Epithelial cell of proximal tubule (primary cell): ENCODE measurements at places on chromosomes 1 and 21. TPM values are rescaled to one million over a fixed set of nuclear protein-coding genes. Genes with fewer than 3 reads are reported as not detected.

Gene CD101
- total RNA-seq, result 0.14 and 0.29 TPM in 2 replicates

GRCh38 chr21:30515681-30516080, 13.7 kb upstream of the KRTAP19-5 start:
- no peak for DNase-seq

Gene SMIM1
- 3.6 TPM in 1 of 2 replicates, not detected in the other for total RNA-seq

GRCh38 chr1:26959722-26960624, at the start of gene KDF1:
TSS of gene KDF1 (minus strand) at chr1:26960468. CDS start at chr1:26952380, 8,088 bp downstream.
- no peak for DNase-seq

Gene ADAMTS4
- under 0.01 TPM in 1 of 2 replicates, not detected in the other for total RNA-seq

Gene APOBEC4
- total RNA-seq, result not detected in 2 replicates

GRCh38 chr21:38561613-38562581, 63.6 kb upstream of the ERG start:
- no peak for DNase-seq

Gene GJC2
- total RNA-seq, result 0.14 and 0.69 TPM in 2 replicates

DNA sequence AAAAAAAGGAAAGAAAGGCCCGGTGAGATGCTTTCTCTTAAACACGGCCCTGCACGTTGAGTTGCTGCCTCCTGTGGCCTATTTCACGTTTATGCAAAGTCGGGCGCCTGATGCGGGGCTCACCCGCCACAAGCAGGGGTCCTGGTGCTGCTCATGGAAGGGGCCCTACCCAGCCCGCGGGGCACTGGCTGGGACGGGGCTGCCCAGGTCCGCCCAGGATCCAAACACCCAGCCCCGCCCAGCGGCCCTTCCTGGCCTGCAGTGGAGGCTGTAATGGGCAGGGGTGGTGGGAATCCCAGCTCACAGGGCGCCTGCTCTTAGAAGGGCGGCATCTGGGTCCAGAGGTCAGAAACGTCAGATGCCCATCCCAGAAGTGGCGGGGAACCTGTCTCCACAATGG, 1.6 kb downstream of the COL6A2 start:
- no peak for DNase-seq

GRCh38 chr21:31972622-31973021, 99.8 kb downstream of the HUNK start:
- no peak for DNase-seq

DNA sequence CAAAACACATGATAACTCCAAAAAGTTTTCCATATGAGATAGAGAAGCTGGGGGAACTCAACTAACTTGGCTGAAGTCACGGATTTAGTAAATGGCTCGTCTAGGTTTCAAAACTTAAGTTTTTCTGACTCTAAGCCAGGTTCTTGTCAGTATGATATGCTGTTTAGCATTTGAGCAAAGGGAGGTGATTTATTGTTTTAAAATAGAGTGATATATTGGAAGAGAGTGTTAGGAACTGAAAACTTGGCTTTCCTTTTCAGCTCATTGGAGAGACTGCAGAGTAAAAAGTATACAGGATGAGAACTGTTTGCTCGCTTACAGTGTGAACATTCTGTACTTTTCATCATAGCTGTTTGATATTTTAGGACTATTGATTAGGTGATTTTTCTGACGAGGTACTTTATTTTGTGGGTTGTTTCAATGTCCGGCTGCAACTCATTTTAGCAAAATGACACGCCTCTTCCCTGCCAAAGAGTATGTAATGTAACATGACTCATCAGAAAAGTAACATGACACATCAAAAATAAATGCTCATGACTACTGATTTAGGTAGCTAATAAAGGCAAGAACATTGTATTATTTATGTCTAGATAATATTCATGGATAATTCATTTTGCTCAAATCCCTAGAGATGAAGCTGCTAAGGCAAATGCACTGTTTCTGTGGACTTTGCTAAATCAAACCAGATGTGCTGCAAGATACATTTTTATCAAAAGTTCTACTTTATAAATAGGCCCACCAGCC, 355.1 kb downstream of the GPATCH2 start:
- DNase-seq, result peak; percentile 15

DNA sequence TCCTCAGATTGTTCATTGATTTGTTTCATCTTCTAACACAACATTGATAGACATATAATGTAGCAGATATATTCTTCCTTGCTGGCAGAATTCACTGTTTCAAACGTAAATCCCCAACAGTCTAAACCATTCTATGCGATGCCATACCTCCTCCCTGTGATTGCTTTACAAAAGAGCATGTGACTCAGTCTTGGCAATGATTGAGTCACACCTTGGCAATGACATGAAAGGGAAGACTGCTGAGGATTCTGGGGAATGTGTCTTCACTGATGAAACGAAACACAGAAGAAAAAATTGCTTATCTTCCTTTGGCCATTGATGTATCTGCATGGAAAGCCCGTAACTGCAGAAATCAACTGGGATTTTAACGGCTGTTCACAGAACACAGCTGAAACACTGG, 409.6 kb upstream of the ZRANB2 start:
- no peak for DNase-seq

Gene PRSS38
- total RNA-seq, result not detected in 2 replicates

- no peak for DNase-seq
Measured at GRCh38 chr1:30726773-30727684, 3.6 kb upstream of the MATN1 start.

Gene VWA5B1
- total RNA-seq, result not detected in 2 replicates

DNA sequence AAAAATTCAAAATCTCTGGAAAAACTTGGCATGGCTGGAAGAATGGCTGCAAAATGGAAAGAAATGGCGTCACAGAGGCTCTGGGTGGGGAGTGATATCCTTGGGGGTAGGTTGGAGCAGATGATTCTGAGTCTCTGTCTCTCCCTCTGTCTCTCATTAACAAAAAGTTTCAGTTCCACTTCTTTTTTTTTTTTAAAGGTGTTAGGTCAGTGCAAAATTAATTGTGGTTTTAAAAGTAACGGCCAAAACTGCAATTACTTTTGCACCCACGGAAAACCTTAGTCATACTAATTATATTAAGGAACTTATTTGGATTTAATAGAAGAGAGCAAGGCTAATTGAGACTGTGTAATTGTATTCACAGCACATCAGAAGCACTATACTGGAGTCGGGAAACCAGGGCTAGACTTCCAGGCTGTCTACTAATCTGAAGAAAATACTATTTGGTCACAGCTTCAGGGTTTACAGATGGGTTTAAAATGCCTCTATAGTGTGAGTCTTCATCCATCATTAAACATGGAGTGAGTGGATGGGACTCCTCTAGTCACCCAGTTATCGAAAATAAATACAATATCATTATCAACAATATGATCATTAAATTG, 289.1 kb upstream of the PLD5 start:
- DNase-seq, result no peak

Gene PPFIA4
- total RNA-seq, result 0.14 and 11.6 TPM in 2 replicates

DNA sequence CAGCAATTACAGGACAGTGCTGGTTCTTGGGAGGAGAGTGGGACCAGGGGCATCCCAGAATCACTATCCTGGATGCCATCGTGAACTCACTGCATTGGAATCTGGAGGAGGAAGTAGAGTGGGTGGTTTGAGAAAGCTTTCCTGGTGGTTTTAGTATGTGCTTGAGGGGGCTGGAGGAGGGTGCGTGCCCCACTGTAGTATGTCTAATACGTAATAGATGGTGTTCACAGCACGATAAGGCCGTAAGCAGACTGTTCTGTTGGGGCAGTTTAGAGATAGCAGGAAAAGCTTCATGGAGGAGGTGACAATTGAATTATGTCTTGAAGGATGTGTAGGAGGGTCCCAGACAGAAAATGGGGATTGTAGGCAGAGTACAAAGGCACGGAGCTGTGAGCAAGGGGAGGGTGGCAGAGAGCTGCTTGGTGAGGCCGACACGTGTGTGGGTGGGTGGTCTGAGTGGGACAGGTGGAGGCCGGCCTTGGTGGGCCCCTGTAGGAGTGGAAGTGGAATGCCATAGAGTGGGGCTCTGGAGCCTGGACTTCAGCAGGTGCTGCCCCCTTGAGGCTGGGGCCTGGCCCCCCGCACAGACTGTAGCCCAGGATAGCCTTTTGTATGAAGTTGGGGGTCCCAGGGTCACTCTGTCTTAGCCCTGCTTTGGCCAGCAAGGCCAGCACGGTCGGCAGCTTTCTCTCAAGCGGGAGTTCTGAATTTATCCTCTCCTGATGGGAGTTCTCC, 37.0 kb downstream of the IL6R start:
- DNase-seq, result no peak

- DNase-seq, result no peak
Measured at GRCh38 chr1:56561227-56562019, 17.9 kb downstream of the PLPP3 start.

DNA sequence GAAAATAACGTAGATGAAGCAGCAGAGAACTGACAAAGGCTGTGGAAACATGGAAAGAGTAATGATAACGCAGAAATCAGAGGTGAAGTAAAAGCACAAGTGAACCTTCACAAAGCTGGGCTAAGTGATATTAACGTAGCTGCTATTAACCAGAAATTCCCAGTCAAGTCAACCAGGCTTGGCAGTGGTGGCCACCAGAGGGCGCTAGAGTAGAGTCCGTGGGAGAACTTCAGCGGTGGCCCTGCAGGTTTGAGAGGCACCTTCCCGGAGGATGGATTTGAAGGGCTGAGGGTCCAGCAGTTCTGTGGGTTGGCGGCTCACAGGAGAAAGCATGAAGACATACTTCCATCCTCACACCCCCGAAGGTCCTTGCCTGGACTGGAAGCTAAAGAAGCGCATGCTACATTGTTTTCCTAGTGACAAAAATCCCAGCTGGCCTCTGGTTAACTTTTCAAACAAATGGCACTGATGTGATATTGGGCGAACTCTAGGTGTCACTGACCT, 81.7 kb upstream of the ZNF648 start:
- no peak for DNase-seq

GRCh38 chr1:179115181-179115580, 33.3 kb downstream of the TOR3A start:
- no peak for DNase-seq

- DNase-seq, result no peak
Measured at GRCh38 chr1:42931911-42932422, 26.7 kb downstream of the SLC2A1 start.

GRCh38 chr1:31302709-31303441, 6.0 kb downstream of the ZCCHC17 start:
- no peak for DNase-seq

Gene ADAMTS5
- 2.4 and 3.4 TPM in 2 replicates for total RNA-seq

- DNase-seq, result peak; percentile 43
Measured at GRCh38 chr1:109979489-109980091, 5.0 kb upstream of the AHCYL1 start.

DNA sequence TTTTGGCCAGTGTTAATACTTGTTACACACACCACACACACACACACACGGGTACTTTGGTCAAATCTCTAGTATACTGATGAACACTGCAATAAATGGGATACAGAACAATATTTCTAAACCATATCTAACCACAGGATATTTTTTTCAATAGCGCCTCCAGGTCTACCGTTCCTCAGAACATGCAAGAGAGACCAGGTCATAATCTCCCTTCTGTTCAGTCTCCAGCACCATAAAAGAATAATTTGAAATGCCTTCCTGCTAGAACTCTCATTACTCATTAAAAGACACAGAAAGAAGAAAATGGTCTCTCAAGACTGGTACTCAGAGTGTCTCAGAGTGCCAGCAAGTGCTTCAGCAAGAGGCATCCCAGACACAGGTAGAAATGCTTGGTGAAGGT, 11.5 kb upstream of the SLC44A3 start:
- DNase-seq, result no peak

DNA sequence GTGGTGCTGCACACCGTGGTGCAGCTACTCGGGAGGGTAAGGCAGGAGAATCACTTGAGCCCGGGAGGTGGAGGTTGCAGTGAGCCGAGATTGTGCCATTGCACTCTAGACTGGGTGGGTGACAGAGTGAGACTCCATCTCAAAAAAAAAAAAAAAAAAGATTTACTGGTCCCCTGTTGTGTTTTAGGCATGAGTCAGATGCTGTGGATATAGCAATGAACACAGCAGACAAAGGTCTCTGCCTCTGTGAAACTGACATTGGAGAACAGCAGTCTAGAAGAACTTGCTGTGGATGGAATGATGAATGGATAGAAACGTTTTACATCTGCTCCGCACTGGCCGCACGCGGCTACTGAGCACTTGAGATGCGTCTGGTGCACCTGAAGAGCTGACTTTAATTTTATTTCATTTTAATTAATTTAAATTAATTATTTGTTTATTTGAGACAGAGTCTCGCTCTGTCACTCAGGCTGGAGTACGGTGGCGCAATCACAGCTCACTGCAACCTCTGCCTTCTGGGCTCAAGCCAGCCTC, 24.5 kb upstream of the EPHA2 start:
- no peak for DNase-seq

GRCh38 chr1:108691128-108691941, 775 bp upstream of the PRPF38B start:
- DNase-seq, result no peak

GRCh38 chr1:209703834-209704504, 677 bp upstream of the HSD11B1 start:
- no peak for DNase-seq

DNA sequence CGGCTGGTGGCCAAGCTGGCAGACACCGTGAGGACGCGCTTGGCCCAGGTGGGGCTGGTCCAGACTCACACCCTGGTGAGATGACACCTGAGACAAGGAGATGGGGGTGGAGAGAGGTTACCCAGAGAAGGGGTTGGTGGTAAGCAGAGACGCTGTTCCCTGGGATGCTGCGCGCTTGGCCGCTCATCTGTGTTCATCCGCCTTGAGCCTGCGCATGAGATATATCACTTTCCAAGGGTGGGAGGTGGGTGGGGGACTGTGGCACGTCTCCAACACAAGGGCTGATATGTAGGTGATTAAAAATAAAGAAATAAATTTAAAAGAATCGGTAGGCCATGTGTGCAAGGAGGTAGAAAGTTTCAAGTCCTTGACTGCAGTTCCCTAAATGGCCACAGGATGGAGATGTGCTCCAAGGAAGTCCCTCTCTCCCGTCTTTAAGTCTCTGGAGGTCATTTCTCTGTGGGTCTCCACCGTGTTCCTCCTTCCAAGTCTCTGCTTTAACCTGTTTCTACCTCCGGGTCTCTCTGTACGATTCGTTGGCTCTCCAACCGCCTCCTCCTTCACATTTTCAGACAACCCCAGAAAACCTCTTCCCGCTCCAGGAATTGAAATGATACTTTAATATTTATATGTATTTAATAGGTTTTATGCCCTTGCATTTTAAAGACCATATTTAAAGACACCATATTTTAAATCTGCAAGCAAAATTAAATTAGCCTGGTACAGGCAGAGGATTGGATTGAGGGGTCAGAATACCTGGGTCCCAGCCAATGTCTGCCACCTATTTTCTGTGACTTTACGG, 4.5 kb downstream of the TTC24 start:
- DNase-seq, result peak; percentile 53

DNA sequence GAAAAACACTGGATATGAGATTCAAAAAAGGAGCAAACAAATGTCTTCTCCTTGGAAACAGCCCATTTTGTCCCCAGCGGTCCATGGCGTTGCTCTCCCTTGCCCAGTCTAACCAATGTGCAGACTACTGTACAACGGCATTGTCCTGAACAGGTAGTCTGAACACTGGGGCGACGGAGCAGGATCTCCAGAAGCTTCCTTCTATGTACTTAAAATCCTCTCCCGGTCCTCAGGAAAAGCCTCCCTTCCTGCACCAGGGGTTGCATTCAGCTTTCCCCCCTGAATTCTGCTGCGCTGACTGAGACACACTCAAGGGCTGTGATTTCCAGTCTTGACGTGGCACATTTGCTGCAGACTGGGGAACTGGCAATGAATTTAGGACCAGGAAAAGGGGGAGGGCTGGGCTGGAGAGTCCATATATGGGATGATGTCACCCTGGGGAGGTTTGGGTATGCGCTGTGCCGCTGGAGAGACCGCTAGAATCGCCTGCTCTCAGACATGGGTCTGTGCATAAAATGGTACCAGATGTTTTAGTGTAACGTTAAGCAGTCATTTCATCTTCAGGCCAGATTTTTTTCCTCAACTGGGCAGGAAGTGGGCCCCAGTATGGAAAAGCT, 275.9 kb upstream of the C1orf105 start:
- no peak for DNase-seq

Gene UBIAD1
- total RNA-seq, result 6.2 and 14.6 TPM in 2 replicates

GRCh38 chr1:239909898-239910297, 181.8 kb upstream of the FMN2 start:
- DNase-seq, result no peak
